ENCODE measurements at places on chromosomes 7 and 10. TPM values are rescaled to one million over a fixed set of nuclear protein-coding genes. Genes with fewer than 3 reads are reported as not detected.
A peak's percentile ranks its signal among the peaks of the same experiment; 100 is the strongest.

GRCh38 chr10:47013507-47014154, 102.4 kb downstream of the PTPN20 start:
- DNase-seq, result no peak

DNA sequence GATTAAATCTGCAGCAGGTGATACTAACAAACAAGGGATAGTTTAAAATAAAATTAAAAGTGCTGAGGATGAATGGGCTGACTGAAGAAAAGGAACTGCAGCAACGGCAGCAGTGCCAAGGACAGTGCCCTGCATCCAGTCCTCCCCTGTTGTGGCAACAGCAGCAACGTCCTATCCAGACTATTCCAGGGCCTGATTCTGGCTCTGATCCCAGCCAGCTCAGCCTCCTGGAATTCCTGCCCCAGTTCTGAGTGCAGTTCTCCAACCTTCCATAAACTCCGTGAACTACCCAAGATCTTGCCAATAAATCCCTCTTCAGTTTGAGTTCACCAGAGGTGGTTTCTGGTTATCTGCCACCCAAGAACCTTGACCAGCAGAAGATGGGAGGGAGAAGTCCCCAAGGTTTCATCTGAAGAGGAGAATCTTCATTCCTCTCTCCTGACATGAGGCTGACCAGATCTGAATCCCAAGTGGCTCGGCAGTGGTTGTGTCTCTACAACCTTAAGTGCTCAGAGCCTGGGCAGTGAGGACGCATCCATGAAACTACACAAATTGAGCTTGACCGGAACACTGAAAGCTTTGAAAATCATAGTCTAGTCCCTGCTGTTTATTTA, 115.8 kb downstream of the SORBS1 start:
- DNase-seq, result peak; percentile 82

GRCh38 chr7:33677556-33677955, 227.8 kb upstream of the BMPER start:
- no peak for DNase-seq

ASAH2 gene
- 2.9 TPM for total RNA-seq

DNA sequence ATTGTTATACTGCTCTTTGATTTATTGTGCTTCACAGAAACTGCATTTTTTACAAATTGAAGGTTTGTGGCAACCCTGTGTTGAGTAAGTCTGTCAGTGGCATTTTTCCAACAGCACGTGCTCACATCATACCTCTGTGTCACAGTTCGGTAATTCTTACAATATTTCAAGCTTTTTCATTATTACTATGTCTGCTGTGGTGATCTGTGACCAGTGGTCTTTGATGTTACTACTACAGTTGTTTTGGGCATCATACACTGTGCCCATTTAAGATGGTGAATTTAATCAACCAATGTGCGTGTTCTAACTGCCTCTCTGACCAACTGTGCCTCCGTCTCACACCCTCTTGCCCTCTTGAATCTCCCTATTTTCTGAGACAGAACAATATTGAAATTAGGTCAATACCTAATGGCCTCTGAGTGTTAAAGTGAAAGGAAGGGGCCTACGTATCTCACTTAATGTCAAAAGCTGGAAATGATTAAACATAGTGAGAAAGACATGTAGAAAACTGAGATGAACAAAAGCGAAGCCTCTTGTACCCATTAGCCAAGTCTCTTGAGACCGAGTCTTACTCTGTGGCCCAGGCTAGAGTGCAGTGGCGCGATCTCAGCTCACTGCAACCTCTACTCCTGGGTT, 20.2 kb upstream of the ASL start:
- no peak for DNase-seq

DNA sequence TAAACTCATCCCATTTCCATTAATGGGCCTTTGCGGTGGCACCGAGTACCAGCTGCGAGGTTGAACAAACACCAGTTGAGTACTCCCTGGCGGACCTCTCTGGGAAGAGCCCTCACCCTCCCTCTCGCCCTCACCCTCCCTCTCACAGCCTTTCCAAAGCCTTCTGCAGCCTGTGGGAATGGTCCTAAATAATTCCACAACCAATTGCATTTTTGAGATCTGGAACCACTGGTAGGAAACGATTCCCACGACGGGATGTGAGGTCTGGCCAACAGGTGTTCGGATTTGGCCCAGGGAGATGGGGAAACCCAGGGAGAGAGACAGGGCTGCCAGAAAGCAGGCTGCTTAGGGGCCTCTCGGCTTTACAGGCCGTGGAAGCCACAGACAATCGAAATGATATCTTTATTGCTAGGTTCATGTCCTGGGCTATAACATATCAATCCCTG, 5.3 kb downstream of the PTF1A start:
- DNase-seq, result no peak

DNA sequence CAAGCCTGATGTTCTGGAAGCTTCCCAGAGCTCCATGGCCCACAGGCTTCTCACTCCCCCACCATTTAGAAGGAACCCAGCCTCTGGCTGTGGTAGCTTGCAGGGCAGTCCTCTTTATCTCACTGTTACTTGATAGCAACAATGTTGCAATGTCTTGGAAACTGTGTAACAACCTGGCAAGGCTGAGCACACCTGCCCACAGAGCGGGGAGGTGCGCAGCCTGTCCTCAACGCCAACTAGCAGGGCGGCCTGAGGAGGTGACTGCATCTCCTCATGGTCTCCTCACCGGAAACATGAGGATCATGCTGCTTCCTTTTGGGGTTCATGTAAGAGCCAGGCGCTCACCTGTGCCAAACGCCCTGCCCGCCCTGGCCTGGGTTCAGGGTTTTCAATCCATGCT, 43.7 kb upstream of the INSIG1 start:
- DNase-seq, result no peak

DNA sequence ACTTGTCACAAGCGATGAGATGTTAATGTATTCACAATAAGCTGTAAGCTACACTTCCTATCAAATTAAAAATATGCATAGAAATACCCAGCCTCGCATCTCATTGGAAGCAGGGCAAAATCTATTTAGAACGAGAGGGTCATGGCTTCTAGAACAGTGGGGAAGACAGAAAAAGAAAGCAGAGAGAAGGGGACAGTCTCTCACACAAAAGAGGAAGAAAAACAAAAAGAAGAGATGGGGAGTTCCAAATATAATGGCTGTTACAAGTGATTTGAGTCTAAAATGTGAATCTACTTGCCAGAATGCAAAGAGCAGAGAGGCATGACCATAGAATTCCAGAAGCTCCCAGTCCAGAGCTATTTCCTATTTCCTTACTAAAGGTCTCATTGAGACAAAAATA, 13.8 kb downstream of the LRRN3 start:
- DNase-seq, result no peak

DNA sequence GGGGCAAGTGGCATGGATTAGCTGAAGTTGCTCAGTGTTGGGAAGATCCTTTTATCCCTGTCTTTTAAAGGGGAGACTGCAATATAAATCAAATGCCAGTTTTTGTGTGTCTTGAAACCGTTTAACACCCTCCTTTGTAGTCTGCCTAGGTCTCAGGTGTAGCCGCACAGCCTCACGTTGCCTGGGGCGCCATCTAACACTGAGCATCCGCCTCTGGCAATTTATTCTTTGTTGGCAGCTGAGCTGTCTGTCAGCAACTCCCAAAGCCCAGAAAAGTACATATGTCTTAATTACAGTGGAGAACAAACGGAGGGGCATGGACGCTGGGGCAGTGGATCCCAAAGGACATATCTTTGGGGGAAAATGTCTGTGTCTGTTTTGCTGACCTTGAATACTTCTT, 254.7 kb downstream of the STK31 start:
- DNase-seq, result no peak

HTR5A gene
- not detected for total RNA-seq

UNCX gene
- total RNA-seq, result not detected

GRCh38 chr10:91137822-91138221, 82.6 kb upstream of the PCGF5 start:
- no peak for DNase-seq

GRCh38 chr10:69130251-69130650, 6.3 kb downstream of the VPS26A start:
- no peak for DNase-seq

DNA sequence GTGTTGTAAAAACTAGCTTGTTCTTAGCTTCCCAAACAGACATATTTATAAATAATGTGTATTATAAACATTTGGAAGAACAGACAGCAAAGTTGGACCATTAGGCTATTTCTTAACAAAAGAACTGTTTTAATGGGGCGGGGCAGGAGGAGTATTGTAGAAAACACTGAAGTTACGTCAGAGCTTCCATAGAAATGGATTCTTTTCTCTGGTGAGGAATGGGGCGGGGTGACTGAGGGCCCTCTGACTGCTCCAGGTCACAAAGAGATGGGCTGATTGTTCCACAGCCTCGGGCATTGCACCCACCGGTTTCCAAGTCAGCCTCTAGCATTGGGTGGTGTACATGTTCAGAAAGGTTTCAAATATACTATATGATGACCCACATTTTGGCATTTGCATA, 36.8 kb upstream of the ADAM12 start:
- no peak for DNase-seq

DNA sequence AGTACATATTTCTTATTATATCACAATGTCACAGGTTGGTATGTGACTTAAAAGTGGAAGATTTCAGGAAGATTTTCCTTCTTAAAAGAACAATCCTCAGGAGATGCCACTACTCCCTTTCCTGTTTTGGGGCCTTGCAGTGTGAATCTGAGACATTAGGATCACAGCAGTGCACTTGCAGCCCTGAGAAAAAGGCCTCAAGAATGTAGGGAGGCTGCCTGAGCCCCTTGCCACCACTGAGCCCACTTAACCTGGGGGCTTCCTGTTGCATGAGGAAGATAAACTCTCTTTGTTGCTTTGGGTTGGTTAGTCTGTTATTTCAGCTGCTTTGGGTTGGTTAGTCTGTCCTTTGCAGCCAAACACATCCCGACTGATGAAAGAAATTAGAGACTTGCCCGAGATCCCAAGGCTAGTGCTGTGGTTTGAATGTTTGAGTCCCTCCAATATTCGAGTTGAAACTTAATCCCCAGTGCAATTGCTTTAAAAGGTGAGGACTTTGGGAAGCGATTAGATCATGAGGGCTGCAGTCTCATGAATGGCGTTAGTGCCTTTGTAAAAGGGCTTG, 151.3 kb upstream of the SP4 start:
- no peak for DNase-seq

DNA sequence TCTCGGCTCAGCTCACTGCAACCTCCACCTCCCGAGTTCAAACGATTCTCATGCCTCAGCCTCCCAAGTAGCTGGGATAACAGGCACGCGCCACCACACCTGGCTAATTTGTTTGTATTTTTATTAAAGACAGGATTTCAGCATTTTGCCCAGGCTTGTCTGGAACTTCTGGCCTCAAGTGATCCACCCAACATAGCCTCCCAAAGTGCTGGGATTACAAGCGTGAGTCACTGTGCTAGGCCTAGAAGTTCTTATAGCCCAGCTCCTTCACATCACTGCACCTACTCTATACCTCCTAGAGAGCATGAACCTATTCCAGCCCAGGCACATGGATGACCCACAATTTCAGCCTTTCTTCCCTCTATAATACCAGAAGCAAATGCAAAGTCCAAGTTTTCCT, 1.3 kb upstream of the BLOC1S2 start:
- DNase-seq, result no peak

TMEM225B gene
- not detected for total RNA-seq

GRCh38 chr7:96838481-96838880, 128.8 kb upstream of the SEM1 start:
- no peak for DNase-seq

R3HCC1L gene
- 4.9 TPM for total RNA-seq

- no peak for DNase-seq
Observed at GRCh38 chr7:101161692-101162471, 3.5 kb downstream of the VGF start.

- DNase-seq, result peak; percentile 68
Observed at GRCh38 chr10:30818854-30819253, 189.3 kb upstream of the LYZL2 start.

DNA sequence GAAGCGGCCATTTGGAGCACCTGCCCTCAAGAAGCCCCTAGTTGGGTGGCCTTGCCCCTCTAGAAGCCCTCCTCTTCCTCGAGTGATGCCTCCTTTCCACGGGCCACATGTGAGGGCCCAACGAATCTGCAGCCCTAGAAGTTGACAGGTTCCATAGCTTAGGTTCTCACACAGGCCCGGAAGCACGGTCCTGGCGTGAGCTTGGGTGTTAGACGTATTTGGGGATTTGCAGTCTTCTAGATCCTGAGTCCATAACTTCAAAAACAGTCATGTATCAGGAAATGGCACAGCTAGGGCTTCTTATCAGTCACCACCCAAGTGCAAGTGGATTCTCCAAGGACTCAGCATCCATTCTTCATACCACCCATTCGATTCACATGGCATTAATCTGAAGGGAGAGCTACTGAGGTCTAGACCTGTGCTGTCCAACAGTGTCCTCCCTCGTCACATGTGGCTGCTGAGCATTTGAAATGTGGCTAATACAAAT, 477 bp upstream of the FBXW4 start:
- DNase-seq, result no peak

DNA sequence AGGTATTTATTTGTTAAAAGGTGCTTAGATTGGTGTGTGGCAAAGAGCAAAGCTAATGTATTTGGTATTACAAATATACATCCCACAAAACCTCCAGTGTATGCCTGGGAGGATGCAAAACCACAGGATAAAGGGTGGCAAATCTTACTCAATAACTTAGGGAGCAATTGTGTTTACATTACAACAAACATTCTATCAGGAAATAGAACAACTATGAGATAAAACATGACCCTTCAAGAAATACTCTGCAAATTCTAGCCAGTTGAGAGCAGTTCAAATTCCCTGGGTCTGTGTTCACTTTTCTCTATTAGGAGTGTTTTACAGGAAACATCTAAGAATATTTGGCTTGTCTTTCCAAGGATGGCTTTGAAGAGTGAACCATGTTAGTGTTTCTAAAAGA, 64.9 kb downstream of the CUL1 start:
- DNase-seq, result no peak

GRCh38 chr10:21600804-21601433, 66.9 kb downstream of the MLLT10 start:
- no peak for DNase-seq

MRPS24 gene
- 200 TPM for total RNA-seq

- peak; percentile 68 for DNase-seq
Observed at GRCh38 chr10:99993701-99994689, 15.8 kb downstream of the DNMBP start.

DNA sequence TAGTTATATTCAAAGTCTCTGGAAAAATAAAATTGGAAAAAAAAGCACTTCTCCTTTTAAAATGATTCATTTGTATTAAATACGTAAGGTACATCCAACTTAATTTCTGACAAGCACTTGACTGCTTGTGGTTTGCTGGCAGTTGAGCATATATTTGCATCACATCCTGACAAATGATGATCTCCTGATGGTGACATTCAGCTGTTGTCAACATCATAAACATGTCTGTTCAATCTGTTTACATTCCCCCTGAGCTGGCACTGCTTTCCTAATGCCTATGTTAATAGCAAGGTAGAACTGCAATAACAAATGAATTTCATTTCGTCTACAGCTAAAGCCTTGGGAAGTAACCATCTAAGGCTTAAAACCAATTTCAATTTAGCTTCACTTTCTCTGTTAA, 24.4 kb downstream of the TSPAN12 start:
- no peak for DNase-seq

Data from Right ventricle myocardium superior (tissue), 1 donor.